SHP77 (cell line): ENCODE measurements at places on chromosomes 4 and X.

DNA sequence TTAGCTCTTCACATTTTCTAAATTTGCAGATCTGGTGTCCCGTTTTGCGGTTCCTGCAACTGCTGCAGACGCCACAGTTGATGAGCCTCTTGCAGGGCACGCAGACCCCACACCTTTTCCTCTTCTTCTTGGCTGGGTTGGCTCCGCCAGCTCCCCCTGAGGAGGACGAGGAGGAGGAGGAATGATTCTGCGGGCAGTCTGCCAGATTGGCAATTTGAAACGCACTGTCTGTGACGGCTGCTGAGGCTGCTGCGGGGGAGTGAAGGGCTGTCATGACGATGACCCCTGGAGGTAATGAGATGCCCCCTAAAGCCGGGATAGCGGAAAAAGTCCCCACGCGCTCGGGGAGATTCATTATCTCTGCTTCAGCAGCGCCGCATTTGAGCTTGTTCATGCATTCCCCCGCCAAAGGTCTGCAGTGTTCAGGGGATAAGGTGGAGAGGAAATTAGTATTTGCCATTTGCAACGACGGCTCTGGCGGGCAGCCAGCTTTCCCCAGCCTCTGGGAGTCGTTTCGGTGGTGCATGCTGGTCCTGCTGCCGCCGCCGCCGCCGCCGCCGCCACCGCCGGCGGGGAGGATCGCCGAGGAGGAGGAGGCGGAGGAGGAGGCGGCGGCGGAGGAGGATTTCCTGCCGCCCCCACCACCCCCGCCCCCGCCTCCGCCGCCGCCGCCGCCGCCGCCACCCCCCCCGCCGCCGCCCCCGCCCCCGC, 3.8 kb downstream of the CXXC4 start:
- DNase-seq: peak; percentile 61

DNA sequence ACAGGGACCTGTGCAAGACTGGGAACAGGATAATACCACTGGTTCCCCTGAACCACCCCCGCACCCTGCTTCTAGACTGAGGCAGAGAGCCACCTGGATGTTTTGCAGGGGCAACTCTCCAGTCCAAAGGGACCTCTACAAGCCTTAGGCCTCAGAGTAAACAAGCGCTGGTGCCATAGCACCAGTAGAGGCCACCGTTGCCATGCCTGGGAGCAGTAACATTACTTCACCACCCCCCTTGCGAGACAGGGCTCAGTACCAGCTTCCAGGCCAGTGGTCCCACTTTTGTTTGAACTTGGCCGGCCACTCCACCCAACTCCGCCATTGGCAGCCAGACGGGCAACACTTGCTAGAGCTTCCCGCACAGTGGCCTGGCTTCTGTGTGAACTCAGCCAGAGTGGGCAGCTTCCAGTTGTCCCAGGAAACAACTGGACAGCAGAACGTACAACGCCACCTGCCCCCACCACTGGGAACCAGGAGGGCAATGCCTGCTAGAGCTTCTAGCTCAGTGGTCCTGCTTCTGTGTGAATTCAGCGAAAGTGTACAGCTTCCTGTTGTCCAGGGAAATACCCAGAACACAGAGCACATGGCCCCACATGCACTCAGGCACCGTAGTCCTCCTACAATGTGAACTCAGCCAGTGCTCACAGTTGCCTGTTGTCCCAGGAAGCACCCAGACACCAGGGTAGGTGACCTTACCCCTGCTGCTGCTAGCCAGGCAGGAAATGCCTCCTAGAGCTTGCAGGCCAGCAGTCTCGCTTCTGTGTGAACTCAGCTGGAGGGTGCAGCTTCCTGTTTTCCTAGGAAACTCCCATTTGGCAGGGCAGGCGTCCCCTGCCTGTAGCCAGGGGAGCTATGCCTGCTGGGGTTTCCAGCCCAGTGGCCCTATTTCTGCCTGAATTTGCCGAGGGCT, 39.9 kb upstream of the PCDH19 start:
- DNase-seq: no peak

DNA sequence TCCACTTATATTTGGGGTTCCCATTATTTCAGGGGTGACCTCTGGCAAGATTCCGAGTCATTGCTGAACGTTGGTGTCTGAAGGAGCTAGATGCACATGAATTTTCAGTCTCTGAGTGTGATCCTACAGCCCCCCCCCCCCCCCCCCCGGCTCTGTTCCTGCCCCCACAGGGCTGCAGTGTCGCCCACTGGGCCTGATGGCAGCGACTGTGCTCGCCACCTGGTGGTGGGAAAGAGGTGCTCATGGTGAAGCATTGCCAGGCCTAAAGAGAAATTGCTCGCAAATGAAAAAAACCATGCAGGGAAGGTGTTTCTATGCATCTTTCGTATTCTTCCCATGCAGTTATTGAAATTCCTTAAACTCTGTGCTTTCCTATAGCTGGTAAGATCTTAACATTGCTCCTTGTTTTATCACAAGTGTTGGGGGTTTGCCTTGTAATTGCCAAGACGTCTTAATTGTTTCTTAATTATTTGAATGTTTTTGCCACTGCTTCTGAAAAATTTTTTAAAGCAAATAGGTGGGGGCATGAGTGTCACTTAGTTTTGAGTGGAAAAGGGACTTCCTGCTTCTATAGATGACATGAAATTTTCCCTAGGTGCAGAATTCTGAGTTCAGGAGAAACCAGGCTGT, 63.2 kb downstream of the CLDN22 start:
- no peak for DNase-seq

DNA sequence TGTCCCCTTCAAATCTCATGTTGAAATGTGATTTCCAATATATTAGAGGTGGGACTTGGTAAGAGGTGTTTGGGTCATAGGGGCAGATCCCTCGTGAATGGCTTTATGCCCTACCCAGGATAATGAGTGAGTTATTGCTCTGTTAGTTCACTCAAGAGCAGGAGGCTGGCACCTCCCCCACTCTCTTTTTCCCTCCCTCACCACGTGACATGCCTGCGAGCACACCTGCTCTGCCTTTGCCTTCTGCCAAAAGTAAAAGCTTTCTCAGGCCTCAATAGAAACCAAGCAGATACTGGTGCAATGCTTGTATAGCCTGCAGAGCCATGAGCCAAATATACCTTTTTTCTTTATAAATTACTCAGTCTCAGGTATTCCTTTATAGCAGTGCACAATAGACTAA, 286.3 kb upstream of the UGT8 start:
- peak; percentile 16 for DNase-seq

- DNase-seq: no peak
Observed at GRCh38 chr4:137651128-137651527, 118.8 kb upstream of the PCDH18 start.

DNA sequence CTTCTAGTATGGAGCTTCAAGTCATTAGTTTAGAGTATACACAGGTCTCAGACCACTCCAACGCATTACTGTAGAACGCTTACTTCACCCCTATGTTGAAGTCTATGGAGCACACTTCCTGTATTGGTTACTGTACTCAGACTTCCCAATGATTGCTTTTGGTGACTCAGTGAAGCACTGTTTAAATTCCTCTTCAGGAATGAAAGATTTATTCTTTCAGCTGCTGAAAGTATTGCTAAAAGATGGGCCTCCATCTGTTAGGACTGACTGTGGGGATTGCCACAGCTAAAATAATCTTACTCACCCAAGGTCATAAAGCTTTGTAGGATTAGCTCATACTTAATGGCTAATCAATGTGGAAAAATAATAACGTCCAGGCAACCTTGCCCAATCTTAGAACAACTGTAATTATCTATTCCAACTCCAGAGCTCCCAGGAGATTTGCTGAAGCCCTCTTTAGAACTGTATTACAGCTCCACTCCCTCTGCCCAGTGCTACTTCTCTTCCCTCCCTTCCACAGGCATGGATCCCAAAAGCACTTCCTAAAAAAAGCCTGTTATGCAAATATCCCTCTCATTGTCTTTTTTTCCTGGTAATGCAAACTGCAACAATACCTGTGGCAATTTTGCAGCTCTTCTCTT, 281.9 kb upstream of the HS3ST1 start:
- no peak for DNase-seq

- no peak for DNase-seq
Observed at GRCh38 chr4:32129967-32130366, 1409.8 kb downstream of the PCDH7 start.

- DNase-seq: no peak
Observed at GRCh38 chr4:15234116-15234855, 193.5 kb upstream of the C1QTNF7 start.

GRCh38 chrX:151725338-151725614, 9.3 kb upstream of the CNGA2 start:
- DNase-seq: no peak

- no peak for DNase-seq
Observed at GRCh38 chr4:95507147-95507546, 41.6 kb downstream of the UNC5C start.

DNA sequence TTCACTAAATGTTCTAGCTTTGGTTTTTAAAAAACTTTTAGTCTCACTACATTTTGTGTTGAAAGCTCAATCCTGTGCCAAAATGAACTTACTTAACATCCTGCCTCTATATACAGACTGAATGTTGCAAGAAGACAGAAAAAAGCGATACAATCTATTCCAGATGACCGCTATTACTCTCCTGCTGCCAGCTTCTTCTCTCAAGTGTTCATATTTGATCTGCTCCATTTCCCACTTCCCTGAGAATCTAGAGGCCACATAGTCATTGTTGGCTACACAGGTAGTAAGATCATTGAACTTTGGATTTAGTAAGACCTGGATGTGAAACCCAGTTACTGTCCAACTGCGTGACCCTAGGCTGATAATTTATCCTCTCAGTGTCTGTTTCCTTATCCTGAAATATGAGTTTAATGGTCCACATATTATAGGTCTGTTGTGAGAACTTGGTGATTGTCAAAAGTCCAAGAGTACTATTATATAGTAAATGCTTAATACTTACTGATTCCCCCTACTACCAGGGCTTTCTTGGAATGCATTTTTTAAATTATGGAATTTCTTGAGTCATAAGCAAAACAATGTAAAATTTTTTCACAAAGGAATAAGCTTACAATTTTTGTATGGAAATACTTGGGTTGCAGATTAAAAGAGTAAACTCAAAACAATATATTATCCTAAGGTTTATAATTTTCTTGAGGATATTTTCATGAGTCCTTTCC, 976.8 kb upstream of the ADGRL3 start:
- DNase-seq: no peak

- DNase-seq: no peak
Observed at GRCh38 chrX:17932781-17933180, 71.7 kb upstream of the RAI2 start.

- DNase-seq: no peak
Observed at GRCh38 chr4:168021666-168022065, 70.7 kb upstream of the ANXA10 start.

- peak; percentile 22 for DNase-seq
Observed at GRCh38 chr4:139887962-139888735, 222.5 kb downstream of the MGST2 start.
